ENCODE measurements at places on chromosomes 7 and 10. TPM values are rescaled to one million over a fixed set of nuclear protein-coding genes. Genes with fewer than 3 reads are reported as not detected.

DNA sequence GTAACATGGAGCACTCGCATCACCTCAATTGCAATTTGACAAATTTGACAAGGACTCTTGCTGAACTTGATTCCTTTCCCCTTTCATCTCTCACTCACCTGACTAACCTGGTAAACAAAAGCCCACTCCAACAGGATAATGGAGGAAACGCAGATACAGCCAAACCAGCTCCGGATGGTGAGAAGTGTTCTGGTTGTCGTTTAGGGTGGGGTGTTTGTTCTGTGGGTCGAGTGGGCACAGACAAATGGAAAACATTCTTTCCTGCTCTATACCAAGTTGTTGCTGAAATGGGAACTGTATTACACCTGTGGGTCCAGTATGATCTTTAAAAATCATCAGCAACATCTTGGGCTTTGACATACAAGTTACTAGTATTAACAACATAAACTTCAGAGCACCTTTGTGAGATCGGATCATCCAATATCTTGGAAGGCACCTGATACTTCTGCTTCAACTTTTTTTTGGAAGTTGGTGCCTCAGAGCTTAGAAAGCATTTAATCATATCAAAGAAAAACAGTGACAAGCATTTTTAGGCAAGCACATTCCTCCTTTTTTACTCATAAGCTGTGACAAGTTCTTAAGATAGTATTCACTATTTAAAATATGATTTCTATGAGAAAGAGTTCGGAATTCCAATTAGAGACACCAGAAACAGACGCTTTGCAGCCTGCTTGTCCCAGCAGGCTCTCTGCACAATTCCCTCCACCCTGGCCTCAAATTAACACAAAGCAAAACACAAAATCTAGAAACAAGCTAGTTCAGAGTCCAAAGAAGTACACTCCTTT lies 58.1 kb downstream of the CCDC186 start:
- DNase-seq, result no peak
- H3K27ac ChIP-seq, result no peak overlapping the region
- H3K4me3 ChIP-seq, result no peak overlapping the region
- H3K4me1 ChIP-seq, result peaks cover 7% of the 10 kb centered on the region
- H3K36me3 ChIP-seq, result no peaks in the 10 kb centered on the region
- peaks cover 11% of the 10 kb centered on the region for H3K27me3 ChIP-seq

SERPINE1 gene
- total RNA-seq, result 278 TPM

EZH2 gene
- 7.6 TPM for total RNA-seq

ANKRD22 gene
- total RNA-seq, result under 0.01 TPM

Data from osteoblast (primary cell).